Stimulated activated CD8-positive, alpha-beta memory T cell treated with anti-CD3 and anti-CD28 coated beads, Interleukin-4, amount 100 ng/mL, for 1 hour (primary cell): ENCODE measurements at places on chromosomes 11 and 22.

GRCh38 chr22:30277547-30278344, 11.1 kb upstream of the OSM start:
- DNase-seq = no peak

GRCh38 chr11:73317803-73318202, 9.7 kb downstream of the ARHGEF17 start:
- DNase-seq = no peak

GRCh38 chr11:119705362-119705761, 23.6 kb downstream of the NECTIN1 start:
- no peak for DNase-seq

DNA sequence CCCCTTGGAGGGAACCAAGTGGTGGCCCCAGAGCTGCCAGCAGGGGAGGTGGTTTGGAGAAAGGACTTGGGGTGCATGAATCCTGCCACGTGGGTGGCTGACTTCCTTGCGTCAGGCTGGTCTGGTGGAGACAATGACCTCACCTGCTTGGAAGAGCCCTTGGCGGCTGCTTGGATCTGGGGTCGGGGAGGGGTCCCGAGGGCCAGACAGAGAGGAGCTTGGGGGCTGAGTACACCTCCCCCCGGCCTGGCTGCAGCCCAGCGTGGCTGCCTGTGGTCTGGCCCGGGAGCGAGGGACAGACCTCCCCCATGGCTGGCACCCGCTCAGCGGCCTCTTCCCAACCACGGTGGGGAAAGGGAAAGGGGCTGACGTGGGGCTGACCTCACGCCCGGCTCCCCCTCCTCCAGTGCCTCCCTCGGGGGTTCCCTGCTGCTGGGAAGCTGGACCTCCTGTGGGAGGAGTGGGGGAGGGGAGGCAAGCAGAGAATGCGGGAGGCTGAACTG, 13.8 kb downstream of the LIF start:
- DNase-seq = no peak

DNA sequence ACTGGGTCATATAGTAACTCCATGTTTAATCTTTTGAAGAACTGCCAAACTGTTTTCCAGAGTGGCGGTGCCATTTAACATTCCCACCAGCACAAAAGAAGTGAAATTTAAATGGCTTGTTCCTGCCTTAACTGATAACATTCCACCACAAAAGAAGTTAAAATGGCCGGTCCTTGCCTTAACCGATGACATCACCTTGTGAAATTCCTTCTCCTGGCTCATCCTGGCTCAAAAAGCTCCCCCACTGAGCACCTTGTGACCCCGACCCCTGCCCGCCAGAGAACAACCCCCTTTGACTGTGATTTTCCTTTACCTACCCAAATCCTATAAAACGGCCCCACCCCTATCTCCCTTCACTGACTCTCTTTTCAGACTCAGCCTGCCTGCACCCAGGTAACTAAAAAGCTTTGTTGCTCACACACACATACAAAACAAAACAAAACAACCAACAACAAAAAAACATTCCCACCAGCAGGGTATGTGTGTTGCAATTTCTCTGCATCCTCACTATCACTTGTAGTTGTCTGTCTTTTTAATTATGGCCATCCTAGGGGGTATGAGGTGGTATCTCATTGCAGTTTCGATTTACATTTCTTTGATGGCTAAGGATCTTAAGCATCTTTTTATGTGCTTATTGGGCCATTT, 109.0 kb downstream of the FAR1 start:
- no peak for DNase-seq

GRCh38 chr11:116466801-116467200, 306.0 kb downstream of the BUD13 start:
- DNase-seq = no peak

GRCh38 chr22:19463491-19464469, 15.2 kb downstream of the UFD1 start:
- no peak for DNase-seq

DNA sequence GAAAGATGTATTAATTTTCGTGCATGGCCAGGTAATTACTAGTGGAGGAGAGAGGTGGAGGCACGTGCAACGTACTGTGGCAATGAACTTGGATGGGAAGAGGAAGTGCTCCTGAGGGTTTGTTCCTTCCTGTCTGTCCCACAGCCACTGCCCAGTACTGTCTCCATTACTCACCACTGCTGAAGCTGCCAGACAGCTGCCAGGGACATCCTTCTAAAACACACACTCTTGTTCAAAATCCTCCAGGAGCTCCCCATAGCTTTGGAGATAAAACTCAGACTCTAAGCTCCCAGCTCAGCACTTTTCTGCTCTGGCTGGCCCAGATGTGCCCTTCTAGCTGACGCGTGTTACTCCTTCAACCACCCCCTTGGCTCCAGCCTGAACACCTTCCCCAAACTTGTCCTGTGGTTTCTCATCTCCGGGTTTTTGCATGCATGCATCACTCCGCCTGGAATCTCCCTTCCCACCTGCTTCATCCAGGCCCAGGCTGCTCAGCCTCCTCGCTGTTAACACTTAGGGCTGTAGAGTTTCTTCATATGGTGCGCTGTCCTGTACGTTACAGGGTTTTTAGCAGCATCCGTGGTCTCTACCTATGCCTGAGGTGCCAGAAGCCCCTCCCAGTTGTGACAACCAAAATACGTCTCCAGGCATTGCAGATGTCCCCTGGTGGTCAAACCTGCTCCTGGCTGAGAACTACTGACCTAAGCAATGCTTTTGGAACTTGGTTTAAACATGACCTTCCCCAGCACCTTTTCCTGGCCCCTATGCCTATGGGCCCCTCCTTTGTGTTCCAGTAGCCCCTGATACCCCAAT, 69.5 kb downstream of the C11orf91 start:
- DNase-seq = no peak

- DNase-seq = no peak
These were observed 74.7 kb downstream of the MN1 start for GRCh38 chr22:27726686-27727449.

DNA sequence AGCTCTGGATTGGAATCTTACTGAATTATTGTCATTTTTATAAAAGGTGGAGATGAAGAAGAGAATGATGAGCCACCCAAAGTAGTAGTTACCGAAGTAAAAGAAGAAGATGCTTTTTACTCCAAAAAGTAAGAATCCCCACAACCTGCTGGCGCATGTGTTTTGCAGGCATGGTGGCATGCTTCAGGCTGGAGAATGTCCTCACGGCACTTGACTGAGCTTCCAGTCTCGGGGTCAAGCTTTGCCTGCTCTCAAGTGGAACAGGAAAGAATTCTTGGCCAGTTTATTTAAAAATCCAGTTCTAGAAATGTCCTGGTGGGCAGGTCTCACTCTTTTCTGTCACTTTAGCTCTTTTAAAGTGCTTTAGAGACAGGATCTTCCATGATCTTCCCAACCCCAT, 17.5 kb downstream of the NUP50 start:
- no peak for DNase-seq

DNA sequence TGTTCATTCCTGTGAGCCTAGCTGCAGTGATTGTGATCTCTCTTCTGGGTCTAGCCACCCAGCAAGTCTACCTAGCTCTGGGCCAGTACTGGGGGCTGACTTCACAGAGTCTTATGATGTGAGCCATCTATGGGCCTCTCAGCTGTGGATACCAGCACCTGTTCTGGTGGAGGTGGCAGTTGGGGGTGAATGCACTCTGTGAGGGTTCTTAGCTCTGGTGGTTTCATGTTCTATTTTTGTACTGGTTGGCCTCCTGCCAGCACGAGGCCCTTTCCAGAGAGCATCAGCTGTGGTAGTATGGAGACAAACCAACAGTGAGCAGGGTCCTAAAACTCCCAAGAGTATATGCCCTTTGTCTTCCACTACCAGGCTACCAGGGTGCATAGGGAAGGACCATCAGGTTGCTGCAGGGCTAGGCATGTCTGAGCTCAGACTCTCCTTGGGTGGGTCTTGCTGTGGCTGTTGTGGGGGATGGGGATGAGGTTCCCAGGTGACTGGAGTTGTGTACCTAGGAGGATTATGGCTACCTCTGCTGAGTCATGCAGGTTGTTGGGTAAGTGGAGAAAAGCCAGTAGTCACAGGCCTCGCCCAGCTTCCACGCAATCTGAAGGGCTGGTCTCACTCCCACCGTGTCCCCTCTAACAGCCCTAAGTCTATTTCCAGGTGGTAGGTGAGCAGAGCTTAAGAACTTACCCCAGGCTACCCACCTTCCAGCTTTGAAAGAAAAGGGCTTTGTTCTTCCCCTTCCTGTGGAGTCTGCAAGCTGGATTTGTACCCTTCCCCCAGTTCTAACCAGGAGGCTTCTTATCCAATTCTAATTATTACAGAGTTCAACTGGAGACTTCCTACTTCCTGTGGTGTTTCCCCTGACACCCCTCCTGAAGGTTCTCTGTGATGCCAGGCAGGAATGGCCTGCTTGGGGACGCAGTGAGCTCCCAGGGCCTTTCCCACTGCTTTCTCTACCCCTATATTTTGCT, 250.7 kb downstream of the LUZP2 start:
- no peak for DNase-seq
